Fibroblast of skin of left quadriceps (primary cell): ENCODE measurements at places on chromosomes 1 and 21.

DNA sequence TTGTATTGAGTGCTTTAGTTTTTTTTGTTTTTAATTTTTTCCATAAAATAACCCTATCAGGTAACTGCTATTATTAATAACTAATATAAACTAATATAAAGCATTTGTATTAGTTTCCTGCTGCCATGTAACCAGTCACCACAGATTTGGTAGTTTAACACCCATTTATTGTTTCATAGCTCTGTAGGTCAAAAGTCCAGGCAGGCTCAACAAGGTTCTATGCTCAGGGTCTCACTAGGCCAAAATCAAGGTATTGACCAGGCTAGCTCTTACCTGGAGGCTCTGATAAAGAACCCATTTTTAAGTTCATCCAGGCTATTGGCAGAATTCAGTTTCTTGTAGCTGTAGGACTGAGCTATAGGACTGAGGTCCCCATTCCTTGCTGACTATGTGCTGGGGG is 189.4 kb downstream of the DAB1 start:
- DNase-seq = no peak

DNA sequence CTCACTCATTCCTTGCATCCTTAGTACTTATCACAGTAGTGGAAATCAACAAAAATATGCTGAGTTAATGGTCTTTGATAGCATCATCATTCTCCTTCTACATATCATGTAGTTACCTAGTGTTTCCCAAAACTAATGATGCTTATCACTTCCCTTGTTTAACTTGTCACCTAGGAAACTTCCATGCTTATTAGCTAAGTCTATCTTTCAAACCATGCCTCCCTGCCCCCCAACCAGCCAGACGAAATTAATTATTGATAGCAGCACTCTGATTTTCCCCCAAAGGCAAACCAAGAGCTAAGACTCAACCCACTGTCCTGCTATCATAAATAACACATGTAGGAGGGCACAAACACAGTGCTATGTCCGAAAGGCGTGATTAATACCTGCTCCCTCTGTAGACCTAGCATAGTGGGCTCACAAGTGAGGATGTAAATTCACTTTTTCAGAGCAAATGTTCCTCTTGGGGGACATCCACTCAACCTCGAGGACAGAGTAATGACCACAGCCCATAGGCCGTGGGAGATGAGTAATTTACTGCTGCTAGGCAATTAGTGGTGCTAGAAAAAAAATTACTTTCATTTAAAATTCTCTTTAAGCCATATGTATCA is 25.8 kb upstream of the LPAR3 start:
- no peak for DNase-seq

- no peak for DNase-seq
Observed at GRCh38 chr1:66413136-66413837, 120.7 kb upstream of the SGIP1 start.

GRCh38 chr1:8649027-8649426 is 168.4 kb downstream of the RERE start:
- no peak for DNase-seq

- peak; percentile 23 for DNase-seq
Observed at GRCh38 chr1:168136709-168137514, at the start of gene GPR161. Gene GPR161 (minus strand): TSS chr1:168136930. CDS start chr1:168104850, 32,080 bp downstream.

GRCh38 chr1:5810131-5810530 is 182.1 kb downstream of the NPHP4 start:
- DNase-seq = no peak

- DNase-seq = peak; percentile 78
Observed at GRCh38 chr1:55775007-55775406, 559.8 kb upstream of the USP24 start.

- no peak for DNase-seq
Observed at GRCh38 chr1:15350551-15351200, 59.0 kb upstream of the EFHD2 start.

GRCh38 chr1:42340093-42340492 is 5.1 kb upstream of the FOXJ3 start:
- no peak for DNase-seq
